ENCODE measurements at places on chromosomes 1 and 21.

DNA sequence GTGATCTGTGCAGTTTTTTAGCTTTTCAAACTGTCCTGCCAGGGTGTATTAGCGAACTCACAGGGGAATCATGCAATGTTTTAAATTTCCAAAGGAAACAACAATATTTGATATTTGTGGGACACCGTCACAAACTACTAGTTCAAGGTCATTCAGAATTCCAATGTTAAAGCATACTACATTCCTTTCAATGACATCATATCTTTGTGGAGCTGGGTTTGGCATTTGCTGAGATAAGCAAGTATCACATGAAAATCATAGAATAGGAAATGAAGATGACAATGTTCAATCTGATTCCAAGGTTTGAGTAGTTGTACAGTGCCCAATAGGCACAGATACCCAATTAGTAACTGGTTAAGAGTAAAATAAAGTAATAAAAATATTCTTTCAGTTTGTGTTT lies 35.6 kb downstream of the NUF2 start:
- DNase-seq, result peak; percentile 56

GRCh38 chr1:190377294-190377693 lies 100.4 kb downstream of the BRINP3 start:
- DNase-seq, result no peak

- no peak for DNase-seq
Observed at GRCh38 chr1:65467536-65467935, 47.1 kb downstream of the LEPR start.

GRCh38 chr1:109521002-109521951 lies 11.8 kb upstream of the AMIGO1 start:
- no peak for DNase-seq

DNA sequence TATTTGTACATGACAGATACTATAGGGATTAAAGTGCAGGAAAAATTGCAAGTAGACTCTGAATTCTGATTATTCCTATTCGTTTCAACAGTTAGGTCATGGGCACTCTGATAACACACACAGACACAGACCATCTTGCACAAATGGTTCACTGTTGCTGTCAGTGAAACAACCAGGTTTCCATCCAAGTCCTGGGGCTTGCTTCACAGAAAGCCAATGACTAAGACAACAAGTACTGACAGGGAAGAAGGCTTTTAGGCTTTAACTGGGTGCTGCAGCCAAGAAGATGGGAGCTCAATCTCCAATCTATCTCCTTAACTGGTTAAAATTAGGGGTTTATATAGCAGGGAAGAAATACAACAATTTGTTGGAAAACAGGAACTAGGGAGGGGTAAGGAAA lies 57.6 kb downstream of the RIMS3 start:
- peak; percentile 23 for DNase-seq

- DNase-seq, result peak; percentile 42
Observed at GRCh38 chr1:25197982-25198662, 34.2 kb downstream of the SYF2 start.

GRCh38 chr21:28971171-28971570 lies 21.5 kb downstream of the LTN1 start:
- peak; percentile 8 for DNase-seq

DNA sequence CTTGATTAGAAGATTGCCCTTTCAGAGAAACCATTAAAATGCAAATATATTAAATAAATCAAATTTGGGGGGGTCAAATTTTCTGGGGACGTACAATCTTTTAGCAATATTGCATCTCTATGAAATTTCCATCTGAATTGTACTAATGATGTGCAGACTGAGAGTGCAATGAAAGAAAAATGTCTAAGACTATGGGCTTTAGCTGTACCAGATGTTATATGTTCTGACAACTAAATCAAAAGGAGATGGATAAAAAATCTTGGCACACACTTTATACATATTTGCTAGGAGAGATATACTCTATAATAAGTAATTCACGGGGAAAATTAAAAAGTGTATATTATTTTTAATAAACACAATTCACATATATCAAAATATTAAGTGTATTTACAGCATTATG lies 13.0 kb upstream of the PLPPR5 start:
- no peak for DNase-seq

- no peak for DNase-seq
Observed at GRCh38 chr21:42691901-42692559, 38.6 kb downstream of the PDE9A start.

DNA sequence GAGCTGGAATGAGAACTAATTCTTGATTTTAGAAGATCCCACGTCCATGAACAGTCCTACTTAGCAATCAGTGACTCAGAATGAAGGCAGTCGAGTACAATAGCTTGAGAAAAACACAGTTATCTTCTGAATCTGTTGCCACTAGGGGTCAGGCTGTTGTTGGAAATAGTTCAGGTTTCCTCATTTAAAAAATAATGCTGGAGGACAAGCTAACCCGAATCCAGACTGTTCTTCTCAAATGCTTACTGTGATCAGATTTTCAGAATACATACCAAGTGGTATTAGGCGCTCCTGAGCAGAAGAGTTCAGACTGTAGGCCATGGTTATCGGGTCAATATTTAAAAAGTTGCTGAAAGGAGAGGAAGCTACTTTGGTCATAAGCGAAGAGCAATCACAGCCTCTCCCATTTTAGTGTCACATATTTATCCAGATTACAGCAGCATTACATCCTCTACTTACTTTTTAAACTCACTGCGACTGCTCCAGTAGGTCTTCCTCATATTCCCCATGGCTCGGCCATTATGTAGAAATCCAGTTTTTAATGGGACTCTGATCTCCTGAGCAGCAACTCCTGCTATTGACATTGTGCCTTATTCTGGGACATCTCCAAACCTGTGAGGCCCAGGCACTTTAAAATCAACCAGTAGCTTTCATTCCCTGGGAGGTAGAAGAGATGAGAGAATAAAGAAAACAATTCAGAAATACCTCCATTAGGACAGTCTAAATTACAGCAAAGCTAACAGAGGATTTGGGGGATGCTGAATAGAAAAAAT lies 10.9 kb downstream of the ERRFI1 start:
- peak; percentile 92 for DNase-seq

DNA sequence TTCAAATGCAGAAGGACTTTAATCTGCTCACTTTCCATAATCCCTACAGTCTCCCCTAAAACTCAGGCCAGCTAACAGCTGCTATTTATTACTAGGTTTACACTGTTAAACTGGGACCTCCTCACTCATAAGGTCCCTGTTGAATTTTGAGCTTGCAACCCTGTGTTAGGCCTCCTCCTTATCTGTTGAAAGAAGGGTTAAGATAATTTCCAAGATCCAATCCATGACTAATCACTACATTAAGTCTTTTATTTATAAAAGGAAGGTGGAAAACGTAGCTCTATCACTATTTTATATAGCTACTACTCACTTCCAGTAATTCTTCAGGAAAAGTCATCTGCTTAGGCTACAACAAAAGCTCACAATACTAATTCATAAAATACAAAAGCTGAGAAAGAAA lies 79.5 kb downstream of the EVI5 start:
- DNase-seq, result peak; percentile 38

Data from fibroblast of pulmonary artery (primary cell).